ENCODE measurements at places on chromosomes 1 and 21.

DNA sequence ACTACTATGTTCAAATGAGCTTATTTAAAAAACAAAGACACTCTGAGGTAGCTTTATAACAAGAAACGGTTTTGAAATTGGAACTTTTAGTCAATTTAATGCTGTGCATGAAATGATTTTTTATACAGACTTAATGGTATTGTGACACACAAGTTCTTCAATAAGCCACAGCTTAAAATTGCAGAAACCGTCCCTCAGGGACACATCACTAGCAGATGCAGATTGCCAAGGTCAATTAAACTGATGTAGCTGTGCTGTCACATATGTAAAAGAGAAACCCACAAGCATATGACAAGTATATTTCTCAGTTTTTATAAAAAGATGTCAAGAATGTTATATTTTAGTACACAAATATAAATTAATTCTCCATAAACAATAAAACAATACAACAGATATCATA lies 366.9 kb downstream of the DPYD start:
- no peak for DNase-seq

DNA sequence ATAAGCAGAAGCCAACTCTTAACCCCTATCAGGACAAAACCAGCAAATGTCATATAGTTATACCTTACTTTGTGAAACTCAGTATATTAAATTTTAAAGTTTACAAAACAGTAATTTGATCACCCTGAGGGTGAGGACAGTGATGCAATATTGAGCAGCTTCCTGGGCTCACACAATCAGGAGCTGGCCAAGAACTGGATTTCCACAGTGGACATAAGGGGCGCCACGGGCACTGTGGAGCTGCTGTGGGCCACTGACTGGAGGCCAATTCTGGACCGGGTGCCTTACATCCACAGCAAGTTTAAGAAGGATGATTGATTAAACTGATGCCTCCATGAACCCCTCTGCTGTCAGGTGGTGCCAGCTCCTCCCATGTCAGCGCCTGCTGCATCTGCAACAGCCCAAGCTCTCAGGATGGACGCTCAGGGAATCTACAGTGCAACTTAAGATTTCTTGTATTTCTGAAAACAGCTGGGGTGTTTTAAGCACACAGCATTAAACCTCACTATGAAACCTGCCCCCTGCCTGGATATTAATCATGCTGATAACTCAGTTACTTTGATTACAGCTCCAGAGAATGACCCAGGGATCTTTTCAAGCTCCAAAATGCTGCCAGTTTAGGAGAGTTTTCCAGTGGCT lies 55.9 kb downstream of the TOR3A start:
- no peak for DNase-seq

GRCh38 chr1:232474826-232475225 lies 155.1 kb downstream of the SIPA1L2 start:
- no peak for DNase-seq

DNA sequence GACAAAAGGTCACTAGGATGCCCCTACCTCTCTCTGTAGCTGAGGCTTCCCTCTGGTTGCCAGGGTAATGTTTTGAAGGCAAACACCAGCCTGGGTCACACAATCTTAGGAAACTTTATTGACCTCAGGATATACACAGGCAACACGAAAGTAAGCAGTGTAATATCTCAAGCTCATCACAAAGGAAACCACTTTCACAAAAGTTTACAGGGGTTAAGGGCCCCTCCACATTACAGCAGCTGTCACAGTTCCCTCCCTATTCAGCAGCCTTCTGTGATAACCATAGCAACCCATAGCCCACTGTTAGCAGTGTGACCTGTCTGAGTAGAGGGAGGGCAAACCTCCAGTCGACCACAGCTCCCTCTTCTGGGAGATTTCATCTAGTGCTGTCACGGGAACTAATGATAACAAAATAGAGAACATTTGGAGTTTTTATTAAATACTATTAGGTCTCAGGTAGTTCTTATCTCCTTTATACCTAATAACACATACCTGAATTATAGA lies 149.8 kb downstream of the PTPRC start:
- DNase-seq, result peak; percentile 55

DNA sequence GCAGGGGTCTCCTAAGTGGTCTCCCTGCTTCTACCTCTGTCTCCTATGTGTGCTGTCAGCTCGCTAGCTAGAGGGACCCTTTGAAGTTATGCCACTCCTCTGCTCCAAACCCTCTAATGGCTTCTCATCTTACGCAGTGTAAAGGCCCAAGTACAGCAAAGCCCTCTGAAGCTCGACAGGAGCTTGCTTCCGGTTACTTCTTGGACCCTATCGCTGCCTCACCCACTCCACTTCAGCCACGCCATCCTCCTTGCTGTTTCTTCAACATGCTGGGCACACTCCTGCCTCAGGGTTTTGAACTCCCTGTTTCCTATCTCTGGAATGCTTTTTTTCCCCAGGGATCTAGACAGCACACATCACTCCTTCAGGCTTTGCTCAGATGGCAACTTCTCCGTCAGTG lies 102.3 kb upstream of the F3 start:
- DNase-seq, result no peak

- peak; percentile 23 for DNase-seq
These were observed 59.9 kb upstream of the CACNA1E start for GRCh38 chr1:181423301-181423918.

- DNase-seq, result no peak
These were observed 122.3 kb downstream of the C1orf21 start for GRCh38 chr1:184509105-184509504.

Measured in neuronal stem cell (in vitro differentiated cells).